ENCODE measurements at places on chromosomes 16 and 17.

DNA sequence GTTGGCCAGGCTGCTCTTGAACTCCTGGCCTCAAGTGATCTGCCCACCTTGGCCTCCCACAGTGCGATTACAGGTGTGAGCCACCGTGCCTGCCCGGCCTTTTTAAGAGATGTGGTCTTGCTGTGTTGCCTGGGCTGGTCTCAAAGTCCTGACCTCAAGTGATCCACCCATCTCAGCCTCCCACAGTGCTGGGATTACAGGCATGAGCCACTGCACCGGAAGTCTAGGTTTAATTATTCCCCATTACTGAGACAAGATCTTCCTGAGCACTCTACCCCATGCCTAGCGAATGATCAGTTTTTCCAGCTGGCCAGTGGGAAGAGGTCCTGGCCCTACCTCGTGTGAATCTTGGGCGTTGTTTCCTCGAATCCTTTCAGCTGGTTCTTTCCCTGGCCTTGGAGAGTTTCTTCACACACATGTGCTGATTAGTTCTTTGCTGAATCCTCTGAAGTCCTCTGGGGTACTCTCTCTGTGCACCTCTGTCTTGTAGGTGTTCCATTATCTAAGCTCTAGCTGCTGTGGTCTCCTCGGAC lies 18.9 kb downstream of the C16orf54 start:
- DNase-seq: no peak

DNA sequence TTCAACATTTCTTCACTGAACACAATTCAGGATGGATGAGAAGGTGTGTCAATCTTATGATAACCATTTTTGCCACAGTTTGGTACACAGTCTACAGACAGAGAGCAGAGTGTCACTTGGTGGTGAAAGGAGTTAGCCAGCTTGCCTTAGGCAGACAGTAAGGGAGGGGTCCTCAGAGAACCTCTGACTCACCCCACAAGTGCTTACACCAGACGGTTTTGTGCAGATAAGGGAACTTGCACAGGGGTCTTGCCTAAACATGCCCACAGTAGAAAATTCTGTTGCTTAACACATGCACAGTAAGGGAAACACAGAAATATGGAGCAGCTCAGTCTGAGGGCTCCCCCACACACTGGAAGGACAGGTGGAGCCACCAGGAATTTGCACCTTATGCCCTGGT lies 204.5 kb upstream of the CDH8 start:
- no peak for DNase-seq

DNA sequence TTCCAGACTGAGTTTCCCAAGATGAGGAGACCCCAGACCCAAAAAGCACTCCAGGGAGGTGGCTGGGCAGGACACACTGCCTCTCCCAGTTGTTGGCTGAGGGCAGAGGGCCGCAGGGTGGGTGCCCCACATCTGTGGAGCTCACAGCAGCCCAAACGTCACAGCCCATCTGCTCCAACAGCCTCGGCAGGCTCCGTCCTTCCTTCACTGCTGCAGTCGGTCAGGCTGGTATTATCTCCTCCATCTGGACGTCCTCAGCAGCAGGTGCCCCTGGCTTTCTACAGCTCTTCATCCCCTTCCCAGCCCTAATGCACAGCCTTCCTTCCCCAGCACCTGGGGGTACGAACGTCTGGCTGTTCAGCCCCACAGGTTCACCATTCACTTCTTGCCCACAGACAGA lies 55.2 kb downstream of the PRMT7 start:
- DNase-seq: no peak

DNA sequence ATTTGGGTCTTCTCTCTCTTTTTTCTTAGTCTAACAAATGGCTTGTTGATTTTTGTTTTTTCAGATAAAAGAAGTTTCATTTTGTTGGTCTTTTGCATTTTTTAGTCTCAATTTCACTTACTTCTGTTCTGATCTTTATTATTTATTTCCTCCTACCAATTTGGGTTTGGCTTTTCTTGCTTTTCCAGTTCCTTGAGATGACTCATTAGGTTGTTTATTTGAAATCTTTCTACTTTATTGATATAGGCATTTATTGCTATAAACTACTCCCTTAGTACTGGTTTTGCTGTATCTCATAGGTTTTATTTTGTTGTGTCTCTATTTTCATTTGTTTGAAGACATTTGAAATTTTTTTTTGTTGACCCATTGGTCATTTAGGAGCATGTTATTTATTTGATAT lies 152.2 kb upstream of the MPHOSPH6 start:
- DNase-seq: no peak

DNA sequence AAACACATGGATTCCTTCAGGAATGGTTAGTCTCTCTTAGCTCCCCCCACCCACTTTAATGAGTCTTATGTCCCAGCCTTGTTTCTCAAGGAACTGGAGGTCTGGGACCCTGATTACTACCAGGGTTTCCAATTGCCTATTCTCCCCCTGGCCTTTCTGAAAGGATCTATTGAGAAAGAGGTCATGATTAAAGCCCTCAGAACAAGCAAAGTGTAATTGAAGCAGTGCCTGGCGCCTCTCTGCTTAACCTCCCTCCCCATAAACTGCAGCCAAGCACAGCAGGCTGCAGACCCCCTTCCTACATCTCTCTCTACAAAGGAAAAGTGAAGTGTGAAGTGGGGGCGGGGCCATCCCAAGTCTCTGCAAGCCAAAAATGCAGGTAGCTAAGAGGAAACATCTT lies 159.7 kb upstream of the CDH11 start:
- DNase-seq: no peak

DNA sequence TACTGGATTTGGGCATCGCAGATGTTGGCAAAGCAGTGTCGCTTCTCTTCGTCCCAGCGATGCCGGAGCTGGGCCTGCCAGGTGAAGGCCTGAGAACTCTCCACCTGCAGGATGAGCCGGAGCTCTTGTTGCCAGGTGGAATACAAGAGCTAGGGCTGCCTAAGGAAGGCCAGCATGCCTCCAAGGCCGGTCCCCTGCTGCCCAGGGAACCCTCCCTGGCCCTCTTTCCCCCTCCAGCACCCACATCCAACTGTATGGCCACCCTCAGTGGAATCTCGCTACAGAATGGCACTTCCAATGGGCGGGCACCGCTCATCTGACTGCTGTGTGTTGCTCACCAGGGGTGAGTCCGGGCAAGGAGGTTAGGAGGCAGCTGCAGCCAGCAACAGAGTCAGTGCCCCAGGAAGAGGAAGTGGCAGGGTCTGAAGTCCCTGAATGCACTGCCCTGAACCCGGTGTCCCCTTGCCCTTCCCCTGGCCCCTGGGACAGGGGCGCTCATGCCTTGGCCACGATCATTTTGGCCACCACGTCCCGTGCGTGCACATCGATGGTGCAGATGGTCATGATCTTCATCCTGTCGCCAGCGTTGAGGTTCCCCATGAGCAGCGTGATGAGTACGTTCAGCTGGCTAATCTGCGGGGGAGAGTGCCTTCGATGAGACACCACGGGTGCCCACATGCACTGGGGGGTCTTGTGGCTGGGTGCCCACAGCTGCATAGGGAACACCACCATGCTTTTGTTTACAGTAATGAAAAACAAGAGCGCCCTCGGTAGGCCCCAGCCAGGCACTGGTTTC lies 75.8 kb downstream of the DNAH17 start:
- DNase-seq: no peak

DNA sequence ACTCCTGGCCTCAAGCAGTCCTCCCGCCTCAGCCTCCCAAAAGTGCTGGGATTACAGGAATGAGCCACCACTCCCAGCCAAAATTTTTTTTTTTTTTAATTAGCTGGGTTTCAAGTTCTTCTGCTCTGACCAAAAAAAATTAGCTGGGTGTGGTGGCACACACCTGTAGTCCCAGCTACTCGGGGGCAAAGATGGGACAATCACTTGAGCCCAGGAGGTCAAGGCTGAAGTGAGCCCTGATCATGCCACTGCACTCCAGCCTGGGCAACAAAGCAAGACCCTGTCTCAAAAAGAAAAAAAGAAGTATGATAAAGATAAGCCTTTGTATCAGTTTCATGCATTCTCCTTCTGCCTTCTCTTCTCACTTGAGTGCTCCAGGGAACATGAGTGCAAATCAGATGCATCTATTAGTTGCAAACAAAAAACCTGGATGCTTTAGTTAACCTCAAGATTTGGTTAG lies 1.9 kb downstream of the NQO1 start:
- no peak for DNase-seq

GRCh38 chr17:59547131-59547915 lies 18.1 kb upstream of the DHX40 start:
- no peak for DNase-seq

GRCh38 chr17:59167571-59168001 lies 12.0 kb downstream of the PRR11 start:
- no peak for DNase-seq

DNA sequence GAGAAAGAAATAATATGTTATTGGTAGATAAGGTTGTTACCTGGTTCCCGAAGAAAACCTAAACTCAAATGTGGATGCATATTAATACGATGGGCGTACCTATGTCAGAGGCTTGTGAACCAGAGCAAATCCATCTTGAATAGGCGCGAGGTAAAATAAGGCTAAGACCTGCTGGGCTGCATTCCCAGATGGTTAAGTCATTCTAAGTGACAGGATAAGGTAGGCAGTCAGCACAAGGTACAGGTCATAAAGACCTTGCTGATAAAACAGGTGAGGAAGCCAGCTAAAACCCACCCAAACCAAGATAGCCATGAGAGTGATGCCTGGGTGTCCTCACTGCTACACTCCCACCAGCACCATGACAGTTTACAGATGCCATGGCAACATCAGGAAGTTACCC lies 1400.1 kb downstream of the CDH8 start:
- no peak for DNase-seq

GRCh38 chr17:19269106-19269505 lies 31.9 kb downstream of the EPN2 start:
- DNase-seq: no peak

GRCh38 chr16:73558219-73558618 lies 510.3 kb upstream of the ZFHX3 start:
- no peak for DNase-seq

DNA sequence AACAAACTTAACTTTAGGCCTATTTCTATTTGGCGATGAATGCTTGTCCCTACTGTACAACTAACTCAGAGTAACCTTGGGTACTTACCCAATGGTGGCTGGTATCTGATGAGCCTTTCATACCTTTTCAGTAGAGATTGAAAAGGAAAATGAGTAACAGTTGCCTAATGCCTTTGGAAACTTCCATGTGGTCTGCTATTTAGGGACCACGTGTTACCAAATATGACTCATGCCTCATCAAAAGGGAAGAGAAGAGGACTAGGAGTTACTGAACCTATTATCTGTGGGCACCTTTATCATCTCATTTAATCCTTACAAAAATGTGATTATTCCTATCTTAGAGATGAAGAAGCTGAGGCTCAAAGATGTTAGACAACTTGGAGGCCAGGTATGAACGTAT lies 8.1 kb downstream of the MYOCD start:
- no peak for DNase-seq

- DNase-seq: no peak
Observed at GRCh38 chr16:80314042-80314441, 226.8 kb upstream of the DYNLRB2 start.

- DNase-seq: no peak
Observed at GRCh38 chr17:55673743-55674506, 48.7 kb downstream of the TMEM100 start.

DNA sequence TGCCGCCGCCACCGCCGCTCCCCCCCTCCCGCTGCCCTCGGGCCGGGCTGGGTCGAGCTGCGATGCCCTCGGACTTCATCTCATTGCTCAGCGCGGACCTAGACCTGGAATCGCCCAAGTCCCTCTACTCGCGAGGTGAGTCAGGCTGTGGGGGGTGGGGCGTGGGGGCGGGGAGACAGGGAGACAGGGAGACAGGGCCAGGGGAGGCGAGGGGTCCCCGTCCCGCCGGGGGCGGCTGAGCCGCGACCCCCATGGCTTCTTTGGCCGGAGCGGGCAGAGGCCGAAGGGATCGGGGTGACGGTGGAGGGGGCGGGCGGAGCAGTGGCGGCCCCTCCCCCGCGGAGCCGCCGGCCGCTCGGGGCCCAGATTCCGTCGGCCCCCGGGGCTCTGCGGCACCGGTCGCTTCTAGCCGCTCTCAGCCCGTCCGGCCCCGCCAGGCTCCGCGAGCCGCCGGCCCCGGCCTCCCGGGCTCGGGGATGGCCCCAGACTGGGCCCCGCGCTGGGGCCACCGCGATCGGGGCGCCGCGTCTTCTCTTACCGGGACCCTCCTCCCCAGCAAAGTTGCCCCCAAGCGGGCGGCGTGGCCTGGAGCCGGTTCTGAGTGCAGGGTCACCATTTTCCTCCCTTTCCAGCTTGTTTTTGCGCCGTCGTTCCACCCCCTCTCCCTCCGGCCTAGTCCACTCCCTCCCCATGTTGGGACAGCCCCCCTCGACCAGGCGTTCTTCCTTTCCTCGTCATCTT lies 644 bp downstream of the NFAT5 start:
- peak; percentile 53 for DNase-seq

GRCh38 chr16:799948-800833 lies at the start of gene GNG13:
GNG13 (minus strand) TSS chr16:800734; CDS start chr16:799077, 1,657 bp downstream.
- DNase-seq: no peak

GRCh38 chr16:84699147-84699711 lies 571 bp upstream of the USP10 start:
- DNase-seq: no peak

DNA sequence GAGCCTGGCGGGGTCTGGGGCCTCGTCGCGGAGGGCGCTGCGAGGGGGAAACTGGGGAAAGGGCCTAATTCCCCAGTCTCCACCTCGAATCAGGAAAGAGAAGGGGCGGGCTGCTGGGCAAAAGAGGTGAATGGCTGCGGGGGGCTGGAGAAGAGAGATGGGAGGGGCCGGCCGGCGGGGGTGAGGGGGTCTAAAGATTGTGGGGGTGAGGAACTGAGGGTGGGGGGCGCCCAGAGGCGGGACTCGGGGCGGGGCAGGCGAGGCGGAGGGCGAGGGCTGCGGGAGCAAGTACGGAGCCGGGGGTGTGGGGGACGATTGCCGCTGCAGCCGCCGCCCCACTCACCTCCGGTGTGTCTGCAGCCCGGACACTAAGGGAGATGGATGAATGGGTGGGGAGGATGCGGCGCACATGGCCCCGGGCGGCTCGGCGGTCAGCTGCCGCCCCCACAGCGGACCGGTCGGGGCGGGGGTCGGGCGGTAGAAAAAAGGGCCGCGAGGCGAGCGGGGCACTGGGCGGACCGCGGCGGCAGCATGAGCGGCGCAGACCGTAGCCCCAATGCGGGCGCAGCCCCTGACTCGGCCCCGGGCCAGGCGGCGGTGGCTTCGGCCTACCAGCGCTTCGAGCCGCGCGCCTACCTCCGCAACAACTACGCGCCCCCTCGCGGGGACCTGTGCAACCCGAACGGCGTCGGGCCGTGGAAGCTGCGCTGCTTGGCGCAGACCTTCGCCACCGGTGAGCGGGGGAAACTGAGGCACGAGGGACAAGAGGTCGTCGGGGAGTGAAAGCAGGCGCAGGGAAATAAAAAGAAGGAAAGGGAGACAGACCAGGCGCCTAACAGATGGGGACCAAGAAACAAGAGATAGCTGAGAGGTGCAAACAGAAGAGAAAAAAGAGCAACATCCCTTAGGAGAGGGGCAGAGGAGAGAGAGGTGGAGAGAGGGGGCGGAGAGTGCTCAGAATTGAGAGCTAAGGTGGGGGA lies at the start of gene PNMT:
TSS of gene PNMT (plus strand) at position 509 of the 980 bp plus-strand sequence. CDS start at position 532, 23 bp downstream.
- DNase-seq: peak; percentile 70
